ENCODE measurements at places on chromosomes 12 and 14. TPM values are rescaled to one million over a fixed set of nuclear protein-coding genes. Genes with fewer than 3 reads are reported as not detected.

KRT78 gene
- not detected for total RNA-seq

NPAS3 gene
- 5.0 TPM for total RNA-seq

KRT75 gene
- not detected for total RNA-seq

OVCH1 gene
- total RNA-seq, result 0.35 TPM

CMKLR1 gene
- 25.7 TPM for total RNA-seq

TOGARAM1 gene
- total RNA-seq, result 25.6 TPM

ACOT6 gene
- total RNA-seq, result not detected
